ENCODE measurements at places on chromosomes 11 and 22.

GRCh38 chr11:78228467-78228866 is 39.7 kb downstream of the USP35 start:
- no peak for ATAC-seq

DNA sequence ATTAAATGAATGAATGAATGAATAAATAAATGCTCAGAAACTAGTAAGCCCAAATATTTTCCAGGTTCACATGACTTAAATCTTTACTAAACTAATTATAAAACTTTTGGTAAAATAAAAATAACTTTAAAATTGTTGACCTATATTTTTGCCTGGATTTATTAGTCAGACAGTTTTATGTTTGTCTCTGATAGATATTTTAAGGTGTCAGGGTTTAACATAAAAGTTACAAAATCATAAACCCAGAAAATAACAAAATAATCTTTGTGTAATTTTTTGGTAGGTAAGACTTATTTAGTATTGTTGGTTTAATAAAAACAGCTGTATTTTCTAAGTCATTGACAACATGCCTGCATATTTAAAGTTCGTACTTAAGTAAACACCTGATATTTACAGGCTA is 27.4 kb upstream of the HEPHL1 start:
- ATAC-seq = no peak

DNA sequence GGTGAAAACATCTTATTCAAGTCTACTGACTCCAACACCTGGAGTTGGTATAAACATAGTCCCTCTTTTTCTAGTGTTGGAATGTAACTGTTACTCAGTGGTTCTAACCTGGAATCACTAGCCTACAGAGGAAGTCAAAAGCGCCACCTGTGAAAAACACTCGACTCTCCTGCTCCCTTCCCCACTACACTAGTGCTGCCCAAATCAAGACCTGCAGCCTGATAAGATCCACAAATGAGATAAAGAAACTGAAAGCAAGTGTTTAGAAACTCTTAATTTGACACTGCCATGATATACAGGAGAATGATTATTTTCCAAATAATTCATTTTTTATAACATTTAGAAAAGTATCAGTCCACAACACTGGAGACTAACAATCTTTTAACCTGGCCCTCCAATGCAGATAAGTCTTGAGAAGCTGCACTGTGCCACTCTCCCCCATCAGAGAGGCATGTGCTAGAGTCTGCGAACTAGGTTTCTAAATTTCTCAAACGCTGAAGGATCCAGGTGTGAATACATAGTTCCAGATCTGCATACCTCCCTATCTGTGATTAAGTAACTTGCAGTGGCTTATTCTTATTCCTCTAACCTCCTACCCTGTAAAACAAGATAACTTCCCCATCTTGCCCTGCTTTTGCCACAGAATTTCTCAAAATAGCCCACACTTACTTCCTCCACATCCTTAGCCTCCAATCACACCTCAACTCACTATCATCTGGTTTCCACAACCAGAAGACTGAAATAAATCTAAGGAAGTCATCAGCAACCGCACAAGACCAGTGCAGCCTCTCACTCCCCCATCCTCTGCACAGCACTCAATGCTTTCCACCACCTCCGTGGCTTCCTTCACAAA is 88.1 kb downstream of the RRAS2 start:
- ATAC-seq = peak; percentile 92

DNA sequence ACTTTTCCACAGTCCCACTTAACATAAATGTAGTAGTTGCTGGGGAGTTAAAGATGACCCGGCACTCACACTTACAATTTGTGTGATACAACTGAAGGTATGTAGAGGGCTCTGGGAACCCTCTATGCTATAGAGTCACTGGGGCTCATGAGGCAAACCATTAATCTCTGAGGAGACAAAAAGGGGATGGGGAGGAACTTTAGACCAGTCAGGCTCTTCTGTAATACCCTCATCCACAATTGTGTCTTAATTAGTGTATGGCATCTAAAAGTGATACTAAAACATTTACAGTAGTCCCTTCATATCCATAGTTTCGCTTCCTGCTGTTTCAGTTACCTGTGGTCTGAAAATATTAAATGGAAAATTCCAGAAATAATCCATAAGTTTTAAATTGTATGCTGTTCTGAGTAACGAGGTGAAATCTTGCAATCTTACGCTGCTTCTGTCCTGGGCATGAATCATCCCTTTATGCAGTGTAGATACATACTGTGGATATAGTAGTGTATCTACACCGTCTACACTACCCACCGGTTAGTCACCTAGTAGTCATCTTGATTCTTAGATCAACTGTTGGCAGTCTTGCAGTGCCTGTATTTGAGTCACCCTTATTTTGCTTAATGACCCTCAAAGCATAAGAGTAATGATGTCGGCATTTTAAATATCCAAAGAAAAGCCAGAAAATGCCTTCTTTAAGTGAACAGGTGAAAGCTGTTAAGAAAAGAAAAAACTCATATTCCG is 12.2 kb downstream of the CBL start:
- ATAC-seq = peak; percentile 100

- ATAC-seq = no peak
Measured at GRCh38 chr11:530960-531831, 4.2 kb downstream of the HRAS start.

- ATAC-seq = no peak
Measured at GRCh38 chr11:74777038-74777437, 28.4 kb downstream of the RNF169 start.

DNA sequence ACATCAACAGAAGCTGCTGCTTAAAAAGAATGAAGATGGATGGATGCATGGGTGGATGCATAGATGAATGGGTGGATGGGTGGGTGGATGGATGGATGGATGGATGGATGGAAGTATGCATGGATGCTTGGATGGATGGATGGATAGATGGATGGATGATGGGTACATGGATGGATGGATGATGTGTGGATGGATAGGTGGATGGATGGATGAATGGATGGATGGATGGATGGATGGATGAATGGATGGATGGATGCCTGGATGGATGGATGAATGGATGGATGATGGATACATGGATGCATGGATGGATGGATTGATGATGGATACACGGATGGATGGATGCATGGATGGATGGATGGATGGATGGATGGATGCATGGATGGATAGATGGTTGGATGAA is 110.8 kb downstream of the LDLRAD3 start:
- no peak for ATAC-seq

DNA sequence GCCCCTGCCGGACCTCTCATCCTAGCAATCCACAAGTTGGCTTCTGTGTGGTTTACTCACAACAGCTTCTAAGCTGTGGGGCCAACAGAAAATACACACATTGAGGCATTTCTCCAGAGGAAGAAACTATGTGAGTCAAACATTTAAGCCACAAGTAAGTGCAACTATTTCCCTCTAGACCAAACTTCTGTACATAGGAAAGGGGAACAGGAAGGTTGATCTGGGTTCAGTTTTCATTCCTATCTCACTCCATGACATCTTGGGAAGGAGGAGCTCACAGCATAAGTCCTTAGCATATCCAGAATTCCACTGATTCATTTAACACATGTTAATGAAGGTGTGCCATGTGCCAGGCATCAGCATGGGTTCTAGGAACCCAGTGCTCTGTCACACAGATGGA is 72.8 kb upstream of the PICALM start:
- ATAC-seq = peak; percentile 39

All from activated T-helper 17 cell treated with anti-CD3 and anti-CD28 coated beads, Interleukin-2, amount 50 U/mL, for 72 hours (primary cell).